ENCODE measurements at places on chromosomes 16 and 17.

GRCh38 chr17:58328195-58329034 is at the start of gene TSPOAP1:
Gene TSPOAP1, minus strand, starts transcription at chr17:58328795. Its CDS starts 875 bp downstream, at chr17:58327920.
- no peak for DNase-seq

DNA sequence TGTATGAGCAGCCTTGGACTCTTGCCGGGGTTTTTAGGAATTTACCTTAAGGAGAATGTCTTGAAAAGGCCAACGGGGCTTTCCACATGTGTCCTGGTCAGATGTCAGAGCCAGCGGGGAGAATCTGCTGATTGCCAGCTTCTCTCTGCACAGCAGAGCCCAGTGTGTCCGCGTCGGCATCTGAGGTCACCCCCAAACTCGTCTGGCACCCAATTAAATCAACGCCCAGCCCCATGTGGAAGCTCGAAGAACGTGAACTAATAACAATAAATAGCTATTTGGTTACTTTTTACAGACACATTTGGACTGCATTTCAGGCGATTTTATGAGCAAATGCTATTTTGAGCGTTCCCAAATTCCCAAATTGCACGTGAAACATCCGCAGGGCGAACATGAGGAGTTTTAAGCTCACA is 303.5 kb downstream of the FOXL1 start:
- no peak for DNase-seq

GRCh38 chr16:84925092-84925772 is 86.1 kb downstream of the ZDHHC7 start:
- no peak for DNase-seq

- no peak for DNase-seq
Observed at GRCh38 chr16:12358898-12359297, 382.4 kb downstream of the SNX29 start.

DNA sequence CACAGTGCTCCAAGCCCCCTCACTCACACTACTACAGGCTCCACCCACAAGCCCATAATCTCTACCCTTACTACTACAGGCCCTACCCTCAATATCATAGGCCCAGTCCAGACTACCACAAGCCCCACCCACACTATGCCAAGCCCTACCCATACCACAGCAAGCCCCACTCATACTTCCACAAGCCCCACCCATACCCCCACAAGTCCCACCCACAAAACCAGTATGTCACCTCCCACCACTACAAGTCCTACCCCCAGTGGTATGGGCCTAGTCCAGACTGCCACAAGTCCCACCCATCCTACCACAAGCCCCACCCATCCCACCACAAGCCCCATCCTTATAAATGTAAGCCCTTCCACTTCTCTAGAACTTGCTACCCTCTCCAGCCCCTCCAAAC is 13.8 kb downstream of the RIPOR1 start:
- DNase-seq, result no peak

GRCh38 chr17:80169784-80170500 is at the start of gene CARD14:
Gene CARD14, plus strand, starts transcription at chr17:80170030. Its CDS starts 11,409 bp downstream, at chr17:80181439.
- DNase-seq, result no peak

DNA sequence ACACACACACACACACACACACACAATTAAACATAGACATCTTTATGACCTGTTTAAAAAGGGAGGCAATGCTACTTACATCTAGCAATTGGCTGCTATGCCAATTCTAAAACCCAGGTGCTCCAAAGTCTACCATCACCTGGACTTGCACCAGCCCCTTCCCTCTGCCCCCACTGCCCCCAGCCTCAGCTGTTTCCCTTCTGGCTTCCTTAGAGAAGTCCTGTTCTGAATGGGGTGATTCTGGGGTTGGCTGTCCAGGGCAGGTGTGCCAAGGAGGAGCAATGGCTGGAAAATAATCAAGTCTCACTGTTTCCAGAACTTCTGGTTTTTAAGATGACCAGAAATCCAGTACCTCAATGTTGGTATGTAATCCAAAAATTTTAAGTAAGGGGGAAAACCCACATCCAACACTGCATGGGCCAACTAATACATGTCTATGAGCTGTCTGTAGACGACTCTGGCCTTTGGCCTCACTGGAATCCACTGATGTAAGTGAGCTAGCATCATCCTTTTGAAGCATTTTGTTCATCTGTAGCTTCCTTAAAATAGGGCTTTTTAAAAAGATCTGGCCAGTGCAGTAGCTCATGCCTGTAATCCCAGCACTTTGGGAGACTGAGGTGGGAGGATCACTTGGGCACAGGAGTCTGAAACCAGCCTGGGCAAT is 2.1 kb downstream of the IFT20 start:
- no peak for DNase-seq

- no peak for DNase-seq
Observed at GRCh38 chr17:77555741-77556291, 402.7 kb upstream of the TNRC6C start.

DNA sequence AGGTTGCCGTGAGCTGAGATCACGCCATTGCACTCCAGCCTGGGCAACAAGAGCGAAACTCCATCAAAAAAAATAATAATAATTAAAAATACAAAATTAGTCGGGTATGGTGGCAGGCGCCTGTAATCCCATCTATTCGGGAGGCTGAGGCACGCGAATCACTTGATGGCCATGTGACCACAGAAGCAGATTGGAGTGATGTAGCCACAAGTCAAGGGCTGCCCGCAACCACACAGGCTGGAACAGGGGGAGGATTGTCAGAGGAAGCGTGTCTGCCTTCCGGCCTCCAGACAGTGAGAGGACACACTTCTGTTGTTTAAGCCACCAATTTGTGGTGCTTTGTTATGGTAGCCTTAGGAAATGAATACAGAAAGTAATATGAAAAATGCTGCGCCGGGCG is 11.8 kb upstream of the NAGS start:
- no peak for DNase-seq

DNA sequence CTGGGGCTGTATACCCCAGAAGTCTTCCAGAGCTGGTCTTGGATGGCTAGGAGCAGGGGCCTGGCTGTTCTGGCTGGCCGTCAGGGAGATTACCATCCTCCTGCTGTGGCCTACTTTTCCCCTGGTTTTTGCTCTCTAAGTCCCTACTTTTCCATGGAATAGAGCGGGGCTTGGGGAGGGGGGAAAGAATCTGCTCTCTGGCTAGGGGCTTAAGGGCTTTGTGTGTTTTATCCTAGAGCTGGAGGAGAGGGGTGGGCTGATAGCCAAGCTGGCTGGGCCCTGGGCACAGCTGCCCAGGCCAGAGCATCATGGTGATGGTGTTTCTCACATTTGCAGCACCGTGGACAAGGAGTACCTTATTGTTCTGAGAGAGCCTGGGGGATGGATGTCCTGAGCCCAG is 3.6 kb downstream of the NRN1L start:
- DNase-seq, result no peak

- DNase-seq, result no peak
Observed at GRCh38 chr16:86663685-86664521, 85.6 kb downstream of the FOXL1 start.

GRCh38 chr16:81204798-81205680 is 33.5 kb upstream of the BCO1 start:
- no peak for DNase-seq

GRCh38 chr17:74478420-74479100 is 12.1 kb downstream of the CD300A start:
- DNase-seq, result no peak

GRCh38 chr16:84220851-84221250 is 19.0 kb downstream of the KCNG4 start:
- no peak for DNase-seq

DNA sequence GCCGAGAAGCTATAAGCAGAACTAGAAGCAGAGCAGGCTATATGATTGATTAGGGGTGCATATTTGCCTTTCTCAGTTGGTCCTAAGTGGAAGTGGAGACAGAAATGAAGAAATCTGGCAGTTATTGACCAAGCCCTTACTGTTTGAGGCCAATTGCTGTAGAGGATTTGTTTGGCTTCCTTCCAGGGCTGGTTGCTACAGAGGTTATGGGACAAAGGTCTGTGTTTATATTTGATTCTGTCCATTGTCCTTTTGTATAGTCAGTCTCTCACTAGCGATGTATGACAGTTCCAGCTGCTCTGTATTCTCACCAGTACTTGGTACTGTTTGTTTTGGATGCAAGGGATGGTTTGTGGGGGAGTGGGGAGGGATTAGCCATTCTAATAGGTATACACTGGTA is 7.3 kb upstream of the ALOX15 start:
- DNase-seq, result no peak

DNA sequence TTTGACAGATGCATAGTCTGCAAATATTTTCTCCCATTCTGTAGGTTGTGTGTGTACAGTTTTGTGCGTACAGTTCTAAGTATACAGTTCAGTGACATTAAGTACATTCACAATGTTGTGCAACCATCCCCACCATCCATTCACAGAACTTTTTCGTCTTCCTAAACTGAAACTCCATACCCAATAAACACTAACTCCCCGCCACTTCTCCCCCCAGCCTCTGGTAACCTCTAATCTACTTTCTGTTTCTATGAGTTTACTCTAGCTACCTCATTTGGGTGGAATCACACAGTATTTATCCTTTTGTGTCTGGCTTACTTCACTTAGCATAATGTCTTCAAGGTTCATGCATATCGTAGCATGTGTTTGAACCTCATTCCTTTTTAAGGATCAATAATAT is 14.3 kb downstream of the PIK3R5 start:
- no peak for DNase-seq

- no peak for DNase-seq
Observed at GRCh38 chr17:76241204-76241538, 878 bp upstream of the RNF157 start.

GRCh38 chr17:66795486-66795885 is 39.4 kb upstream of the CACNG5 start:
- DNase-seq, result no peak

GRCh38 chr16:80751167-80751566 is 53.2 kb downstream of the CDYL2 start:
- DNase-seq, result no peak

GRCh38 chr17:33171931-33172330 is 121.2 kb downstream of the ASIC2 start:
- DNase-seq, result no peak

DNA sequence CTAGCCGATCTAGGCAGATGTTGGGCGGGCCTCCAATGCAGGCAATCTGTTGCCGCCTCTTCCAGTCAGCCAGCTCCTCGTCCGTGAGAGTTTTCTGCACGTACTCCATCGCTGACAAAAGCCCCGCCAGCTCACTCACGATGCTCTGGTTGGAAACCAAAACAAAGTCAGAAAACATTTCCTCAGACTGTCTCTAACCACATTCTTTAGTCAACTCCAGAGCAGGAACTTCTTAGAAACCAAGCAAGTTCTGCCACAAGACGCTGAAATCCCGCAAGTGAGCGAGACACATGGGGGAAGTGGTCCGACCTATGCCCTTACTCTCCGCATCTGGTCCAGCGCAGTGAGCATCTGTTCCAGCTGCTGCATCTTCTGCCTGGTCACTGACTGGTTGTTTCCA is 49.1 kb downstream of the STAT5A start:
- DNase-seq, result no peak

DNA sequence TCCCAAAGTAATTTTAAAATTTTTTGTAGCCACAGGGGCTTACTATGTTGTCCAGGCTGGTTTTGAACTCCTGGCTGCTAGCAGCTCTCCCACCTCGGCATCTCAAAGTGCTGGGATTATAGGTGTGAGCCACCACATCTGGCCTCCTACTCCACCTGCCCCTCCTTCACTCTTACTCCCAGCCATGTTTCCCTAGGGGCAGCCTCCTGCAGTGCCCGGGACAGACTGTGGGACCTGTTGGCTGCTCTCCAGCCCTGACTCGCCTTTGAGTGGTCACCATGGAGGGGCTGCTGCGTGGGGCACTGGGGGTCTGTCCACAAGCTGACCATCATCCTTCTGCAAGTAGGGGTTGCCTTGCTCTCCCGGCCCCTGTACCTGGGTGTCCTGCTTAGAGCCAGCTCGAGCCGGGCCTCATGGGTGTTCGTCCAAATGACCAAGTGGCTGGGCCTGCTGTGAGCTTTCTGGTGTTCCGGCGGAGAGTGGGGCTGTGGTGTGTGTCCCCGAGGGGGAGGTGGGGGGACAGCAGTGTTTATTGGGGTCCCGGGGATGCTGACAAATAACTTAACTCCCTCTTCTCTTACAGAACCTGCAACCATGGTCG is 16.6 kb downstream of the SPIRE2 start:
- no peak for DNase-seq

Data from left forelimb (tissue), 1 donor.